IPS-NIHi11 (cell line): ENCODE measurements at places on chromosomes 11 and 22.

- DNase-seq, result no peak
Observed at GRCh38 chr11:95641495-95641894, 148.1 kb downstream of the FAM76B start.

- no peak for DNase-seq
Observed at GRCh38 chr11:118913411-118914125, 12.2 kb downstream of the BCL9L start.

- no peak for DNase-seq
Observed at GRCh38 chr22:23700706-23701105, 9.9 kb downstream of the RGL4 start.

- peak; percentile 57 for DNase-seq
Observed at GRCh38 chr22:29314537-29315285, 786 bp downstream of the RASL10A start.

- peak; percentile 11 for DNase-seq
Observed at GRCh38 chr22:19818324-19819207, 36.1 kb downstream of the GNB1L start.

GRCh38 chr11:35099278-35100012 is 39.5 kb upstream of the CD44 start:
- DNase-seq, result no peak

GRCh38 chr22:48568736-48569330 is 1258.8 kb downstream of the BRD1 start:
- DNase-seq, result no peak

GRCh38 chr11:92329646-92330045 is 105.0 kb downstream of the FAT3 start:
- DNase-seq, result no peak

DNA sequence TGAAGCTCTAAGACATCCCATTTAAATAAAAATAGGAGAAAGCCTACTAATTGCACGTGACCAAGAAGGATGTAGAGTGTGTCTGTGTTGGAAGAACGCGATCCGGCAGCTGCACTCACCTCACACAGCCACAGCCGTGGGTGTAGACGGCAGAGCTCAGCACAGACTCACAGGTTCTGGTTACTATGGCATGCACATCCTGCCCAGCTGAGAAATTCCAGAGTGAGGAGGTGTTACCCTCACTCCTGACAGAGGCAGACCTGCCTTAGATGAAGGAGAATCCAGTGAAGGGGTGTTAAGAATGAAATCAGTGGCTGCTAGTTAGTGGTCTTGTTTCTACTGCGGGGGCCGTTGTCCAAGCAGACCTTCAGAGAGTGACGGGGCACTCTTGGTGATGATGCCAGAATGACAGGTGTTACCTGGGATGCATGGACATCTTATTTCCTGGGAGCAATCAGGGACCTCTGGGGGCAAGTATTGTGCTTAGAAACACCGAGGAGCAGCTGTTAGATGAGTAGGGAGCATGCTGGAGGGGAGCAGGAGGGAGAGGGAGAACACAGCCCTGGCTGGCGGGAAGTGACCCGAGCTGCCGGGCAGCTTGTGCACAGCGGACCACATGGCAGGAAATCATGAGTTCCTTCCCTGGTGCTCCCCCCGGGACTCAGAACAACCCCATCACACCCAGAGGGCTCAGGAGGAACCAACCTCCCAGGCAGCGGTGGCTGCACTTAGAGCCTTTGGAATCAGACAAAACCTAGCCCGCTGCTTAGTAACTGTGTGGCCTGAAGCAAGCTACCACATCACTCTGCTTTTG is 12.3 kb downstream of the KCNJ5 start:
- peak; percentile 72 for DNase-seq

- DNase-seq, result peak; percentile 42
Observed at GRCh38 chr11:113401718-113402117, 14.1 kb downstream of the ANKK1 start.

DNA sequence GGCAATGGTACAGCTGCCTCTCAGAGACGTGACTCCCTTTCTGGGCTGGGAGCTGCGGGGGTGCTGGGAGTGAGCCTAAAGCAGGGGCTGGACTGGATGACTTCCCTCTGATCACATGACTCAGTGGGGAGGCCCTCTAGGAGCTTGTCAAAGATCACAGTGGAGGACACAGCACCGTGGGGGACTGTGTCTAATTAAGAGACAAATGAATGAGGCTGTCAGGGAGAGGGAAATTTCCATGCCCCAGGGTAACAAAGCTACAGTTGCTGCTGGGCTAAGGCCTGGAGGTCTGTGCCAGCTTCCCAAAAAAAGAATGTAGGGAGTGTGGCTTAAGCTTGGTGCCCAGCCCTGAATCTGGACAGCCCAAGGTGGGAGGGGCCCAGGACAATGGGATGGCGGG is 262.8 kb upstream of the PLET1 start:
- peak; percentile 25 for DNase-seq

DNA sequence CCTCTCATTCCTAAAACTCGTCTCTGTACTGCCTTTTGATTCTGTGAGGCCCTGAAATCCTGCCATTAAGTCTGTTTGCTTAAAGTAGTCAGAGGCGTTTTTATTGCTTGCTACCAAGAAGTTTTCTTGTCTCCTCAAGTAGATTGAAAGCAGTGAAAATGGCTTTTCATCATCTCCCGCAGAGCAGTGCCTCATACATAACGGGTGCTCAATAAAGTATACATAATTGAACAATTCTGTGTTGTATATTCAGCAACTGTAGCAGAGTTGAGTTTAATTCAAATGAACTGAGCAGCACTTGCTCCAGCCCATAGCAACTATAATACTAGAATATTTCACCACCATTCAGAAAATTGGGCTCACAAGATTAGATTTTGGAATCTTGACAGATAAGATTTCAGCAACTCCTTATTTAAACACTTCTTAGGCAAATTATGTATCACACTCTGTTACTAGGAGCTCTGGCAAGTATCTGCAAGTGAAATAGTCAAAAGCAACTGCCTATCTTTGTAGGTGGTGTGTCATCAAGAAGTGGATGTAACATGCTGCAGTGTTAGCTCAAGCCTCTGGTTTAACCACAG is 20.0 kb downstream of the FIBIN start:
- DNase-seq, result no peak
